ENCODE measurements at places on chromosomes 11 and 22.

DNA sequence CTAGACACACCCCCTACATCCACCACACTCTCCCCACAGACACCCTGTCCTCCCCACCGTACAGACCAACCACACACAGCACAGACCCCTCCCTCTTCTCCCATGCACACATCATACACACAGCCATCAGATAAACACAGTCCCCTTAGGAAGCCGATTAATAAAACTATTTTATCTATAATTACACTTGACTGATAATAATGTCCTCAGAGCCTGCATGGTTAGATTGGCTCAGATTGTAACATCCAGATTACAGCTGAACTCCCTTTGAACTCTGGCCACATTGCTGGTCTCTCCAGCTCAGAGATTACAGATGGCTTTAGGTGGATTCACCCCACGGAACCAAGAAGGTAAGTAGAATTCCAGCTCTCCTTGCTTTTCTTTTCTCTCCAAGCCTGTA lies 9.5 kb upstream of the ELF5 start:
- DNase-seq: no peak

DNA sequence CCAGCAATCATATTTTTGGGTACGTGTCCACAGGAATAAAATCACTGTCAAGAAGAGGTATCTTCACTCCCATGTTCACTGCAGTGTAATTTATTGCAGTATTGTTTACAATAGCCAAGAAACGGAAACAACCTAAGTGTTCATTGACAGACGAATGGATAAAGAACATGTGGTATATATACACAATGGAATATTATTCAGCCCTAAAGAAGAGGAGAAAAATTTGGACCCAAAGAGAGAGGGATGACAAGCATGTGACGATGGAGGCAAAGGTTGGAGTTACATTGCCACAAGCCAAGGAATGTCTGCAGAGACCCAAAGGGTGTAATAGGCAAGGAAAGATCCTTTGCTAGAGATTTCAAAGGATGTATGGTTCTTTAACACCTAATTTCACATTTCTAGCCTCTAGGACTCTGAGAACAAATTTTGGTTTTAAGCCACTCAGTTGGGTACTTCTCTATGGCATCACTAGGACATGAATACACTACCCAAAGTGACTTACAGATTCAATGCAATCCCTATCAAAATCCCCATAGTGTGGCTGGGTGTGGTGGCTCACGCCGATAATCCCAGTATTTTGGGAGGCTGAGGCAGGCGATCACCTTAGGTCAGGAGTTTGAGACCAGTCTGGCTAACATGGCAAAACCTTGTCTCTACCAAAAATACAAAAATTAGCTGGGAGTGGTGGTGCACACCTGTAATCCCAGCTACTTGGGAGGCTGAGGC lies 31.1 kb upstream of the TOP3B start:
- no peak for DNase-seq

DNA sequence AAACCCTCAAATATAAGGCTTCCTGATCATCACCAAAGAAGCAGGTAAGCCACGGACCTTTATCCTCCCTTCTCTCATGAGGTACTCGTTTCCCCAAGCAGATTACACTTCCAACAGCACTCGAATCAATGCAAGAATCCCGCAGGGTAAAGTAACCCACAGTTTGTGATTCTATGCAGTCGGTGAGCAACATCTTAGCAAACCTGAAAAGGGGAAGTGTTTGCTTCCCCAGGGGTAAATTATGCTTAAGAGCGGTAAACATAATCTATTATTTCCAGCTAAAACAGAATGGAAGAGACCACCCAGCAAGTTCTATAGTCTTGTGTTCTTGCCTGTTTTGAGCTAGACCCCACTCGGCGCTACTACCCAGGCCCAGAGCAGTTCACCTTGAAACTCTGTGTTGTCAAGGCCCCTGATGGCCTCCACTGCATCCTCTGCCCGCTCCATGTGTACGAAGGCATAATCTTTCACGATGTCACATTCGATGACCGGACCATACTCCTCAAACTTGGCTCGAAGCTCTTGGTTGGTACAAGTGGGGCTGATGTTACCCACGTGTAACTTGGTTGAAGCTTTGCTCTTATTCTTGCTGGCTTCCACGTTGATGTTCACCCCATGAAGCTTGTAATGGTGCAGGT lies 1.3 kb downstream of the RBM4B start:
- no peak for DNase-seq

GRCh38 chr11:118217575-118217974 lies 7.2 kb downstream of the JAML start:
- no peak for DNase-seq

DNA sequence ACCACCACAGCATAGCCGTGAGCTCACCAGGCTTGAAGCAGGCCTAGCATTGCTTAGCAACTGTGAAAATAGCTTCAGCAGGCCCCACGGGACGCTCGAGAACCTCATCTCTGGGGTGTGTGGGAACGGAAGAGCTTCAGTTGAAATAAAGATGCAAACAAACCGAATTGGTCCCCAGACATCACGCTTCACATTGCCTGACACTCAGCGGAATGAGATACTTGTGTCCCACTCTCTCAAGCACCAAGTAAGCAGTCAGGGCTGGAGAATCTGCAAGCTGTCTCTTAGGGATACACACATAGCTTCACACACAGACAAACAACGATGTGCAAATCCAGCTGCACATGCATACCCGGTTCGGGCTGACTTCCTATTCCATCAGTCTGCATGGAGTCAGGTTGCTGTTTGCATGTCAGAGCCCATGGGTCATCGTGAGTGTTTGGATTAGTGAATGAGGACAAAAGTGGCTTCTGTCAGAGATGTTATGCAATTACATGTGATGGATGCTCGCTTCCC lies 205.7 kb downstream of the SNX19 start:
- no peak for DNase-seq

Data from stimulated activated CD8-positive, alpha-beta memory T cell treated with anti-CD3 and anti-CD28 coated beads, Interleukin-7, amount 100 ng/mL, for 1 hour (primary cell).